Activated CD4-positive, CD25-positive, alpha-beta regulatory T cell treated with anti-CD3 and anti-CD28 coated beads, Interleukin-2, amount 50 U/mL, for 16 hours (primary cell): ENCODE measurements at places on chromosomes 12 and 14.

DNA sequence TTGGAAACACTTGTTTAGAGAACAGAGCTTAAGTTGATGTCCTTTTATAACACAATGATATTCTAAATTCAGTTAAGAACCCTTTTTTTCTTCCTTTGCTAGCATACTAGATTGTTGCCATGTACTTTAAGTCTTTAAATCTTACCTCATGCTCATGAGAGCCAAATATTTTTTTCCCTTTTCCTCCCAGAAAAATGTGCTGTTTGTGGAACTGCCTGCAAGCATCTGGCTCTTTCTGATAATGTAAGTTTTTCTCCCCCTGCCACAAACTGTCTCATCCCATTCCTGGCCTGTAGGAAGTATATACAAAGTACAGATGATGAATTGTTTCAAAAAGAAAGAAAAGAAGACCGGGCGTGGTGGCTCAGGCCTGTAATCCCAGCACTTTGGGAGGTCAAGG, 5.3 kb downstream of the RNF212B start:
- no peak for DNase-seq

DNA sequence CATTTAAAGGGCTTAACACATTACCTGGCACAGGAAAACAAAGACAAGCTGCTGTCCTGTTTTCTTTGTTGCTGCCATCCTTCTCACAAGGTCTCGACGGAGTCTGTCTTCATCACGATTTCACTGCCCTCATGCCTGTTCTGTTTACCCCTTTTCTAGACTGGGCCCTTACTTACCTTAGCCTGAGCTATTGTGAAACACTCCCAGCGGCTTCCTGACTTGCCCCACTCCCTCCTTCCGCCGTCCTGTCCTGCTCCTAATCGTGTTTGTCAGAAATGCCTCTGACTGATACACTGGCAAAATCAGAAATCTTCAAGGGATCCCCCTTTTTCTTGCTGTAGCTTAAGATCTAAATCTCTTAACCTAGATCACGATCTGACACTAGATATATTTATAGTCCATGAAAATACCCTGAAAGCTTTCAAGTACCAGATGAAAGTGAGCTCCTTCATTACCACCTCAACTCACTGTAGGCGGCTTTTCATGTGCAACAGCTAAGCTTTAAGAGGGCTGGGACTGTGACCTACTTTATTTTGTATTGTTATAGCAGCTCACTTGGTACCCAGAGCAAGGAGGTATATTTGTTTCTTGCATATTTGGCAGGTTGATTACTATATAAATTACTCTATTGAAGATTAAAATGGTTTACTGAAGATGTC, 32.1 kb downstream of the TECPR2 start:
- no peak for DNase-seq

GRCh38 chr12:101038289-101038871, 171.7 kb downstream of the SLC5A8 start:
- no peak for DNase-seq

- no peak for DNase-seq
Measured at GRCh38 chr14:51901475-51902024, 41.1 kb downstream of the GNG2 start.

DNA sequence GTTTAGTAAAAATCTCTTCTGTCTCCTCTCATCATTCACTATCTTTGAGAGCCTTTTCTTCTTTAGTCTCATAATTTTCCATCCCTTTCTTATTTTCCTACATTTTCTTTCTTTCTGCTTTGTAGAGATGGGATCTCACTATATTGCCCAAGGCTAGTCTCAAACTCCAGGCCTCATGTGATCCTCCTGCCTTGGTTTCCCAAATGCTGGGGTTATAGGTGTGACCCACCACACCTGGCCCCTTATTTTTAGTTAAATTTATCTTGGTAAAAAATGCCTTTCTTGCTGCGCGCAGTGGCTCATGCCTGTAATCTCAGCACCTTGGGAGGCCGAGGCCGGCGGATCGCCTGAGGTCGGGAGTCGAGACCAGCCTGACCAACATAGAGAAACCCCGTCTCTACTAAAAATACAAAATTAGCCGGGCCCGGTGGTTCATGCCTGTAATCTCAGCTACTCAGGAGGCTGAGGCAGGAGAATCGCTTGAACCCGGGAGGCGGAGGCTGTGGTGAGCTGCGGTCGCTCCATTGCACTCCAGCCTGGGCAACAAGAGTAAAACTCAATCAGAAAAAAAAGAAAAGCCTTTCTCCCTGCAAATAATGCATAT, 996 bp downstream of the SLC2A3 start:
- no peak for DNase-seq

- no peak for DNase-seq
Measured at GRCh38 chr14:33949411-33949893, 1.4 kb downstream of the EGLN3 start.
